Omental fat pad (tissue), 4 donors: ENCODE measurements at places on chromosomes 3 and 15.

DNA sequence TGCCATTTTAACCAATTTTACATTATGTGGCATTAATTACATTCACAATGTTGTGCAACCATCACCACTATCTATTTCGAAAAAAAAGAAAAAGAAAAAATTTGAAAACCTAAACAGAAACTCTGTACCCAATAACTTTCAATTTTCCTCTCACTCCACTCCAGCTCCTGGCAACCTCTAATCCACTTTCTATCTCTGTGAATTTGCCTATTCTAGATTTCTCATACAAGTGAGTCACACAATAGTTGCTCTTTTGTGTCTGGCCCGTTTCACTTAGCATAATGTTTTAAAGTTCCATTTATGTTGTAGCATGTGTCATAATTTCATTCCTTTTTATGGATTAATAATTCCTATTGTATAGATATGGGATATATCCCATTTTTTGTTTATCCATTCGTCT is 53.3 kb upstream of the TBC1D5 start:
- no peak for DNase-seq

DNA sequence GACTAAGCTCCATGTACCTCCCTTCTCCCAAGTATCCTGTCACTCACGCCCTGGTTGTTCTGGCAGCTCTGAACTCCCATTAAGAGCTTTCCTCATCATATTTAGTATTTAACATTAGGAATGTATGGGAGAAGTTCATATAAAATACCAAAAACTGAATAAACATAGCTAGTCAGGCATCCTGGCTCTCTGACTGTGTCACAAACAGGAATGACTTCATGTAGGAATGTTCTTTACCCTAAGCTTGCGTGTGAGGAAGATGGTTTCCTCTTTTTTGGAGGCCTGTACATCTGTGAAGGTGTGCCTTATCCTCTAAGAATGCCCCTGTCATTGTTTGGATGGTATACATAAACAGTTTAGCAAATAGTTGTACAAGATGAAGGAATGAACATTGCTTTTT is 38.6 kb downstream of the SEMA6D start:
- DNase-seq, result no peak

DNA sequence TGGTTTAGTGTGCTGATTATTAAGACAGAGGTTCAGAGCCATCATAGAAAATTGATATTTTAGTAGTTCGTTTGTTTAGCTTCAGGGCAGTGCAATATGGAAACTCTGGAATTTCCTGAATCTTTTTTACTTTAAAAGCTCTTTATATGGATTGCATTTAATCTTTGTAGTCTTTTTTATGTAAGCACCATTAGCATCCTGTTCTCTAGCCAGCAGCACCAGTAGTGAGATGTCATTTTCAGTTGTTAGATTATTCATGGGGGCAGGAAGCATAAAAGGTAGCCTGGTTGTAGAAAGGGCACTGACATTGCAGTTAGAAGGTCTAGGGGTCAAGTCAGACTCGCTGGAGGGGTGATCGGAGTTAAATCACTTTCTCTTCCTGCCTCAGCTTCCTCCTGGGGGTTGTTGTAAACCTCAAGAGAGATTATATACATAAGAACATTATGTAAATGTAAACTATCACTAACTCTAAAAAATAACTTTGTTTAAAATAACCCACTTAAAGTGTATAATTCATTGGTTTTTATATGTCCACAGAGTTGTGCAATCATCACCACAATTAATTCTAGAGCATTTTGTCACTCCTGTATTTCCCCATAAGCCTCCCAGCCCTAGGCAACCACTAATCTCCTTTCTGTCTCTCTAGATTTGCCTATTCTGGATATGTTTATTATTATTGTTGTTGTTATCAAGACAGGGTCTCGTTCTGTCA is 31.4 kb upstream of the ITPKA start:
- no peak for DNase-seq

- DNase-seq, result no peak
Measured at GRCh38 chr3:187767266-187768012, 22.2 kb upstream of the BCL6 start.

DNA sequence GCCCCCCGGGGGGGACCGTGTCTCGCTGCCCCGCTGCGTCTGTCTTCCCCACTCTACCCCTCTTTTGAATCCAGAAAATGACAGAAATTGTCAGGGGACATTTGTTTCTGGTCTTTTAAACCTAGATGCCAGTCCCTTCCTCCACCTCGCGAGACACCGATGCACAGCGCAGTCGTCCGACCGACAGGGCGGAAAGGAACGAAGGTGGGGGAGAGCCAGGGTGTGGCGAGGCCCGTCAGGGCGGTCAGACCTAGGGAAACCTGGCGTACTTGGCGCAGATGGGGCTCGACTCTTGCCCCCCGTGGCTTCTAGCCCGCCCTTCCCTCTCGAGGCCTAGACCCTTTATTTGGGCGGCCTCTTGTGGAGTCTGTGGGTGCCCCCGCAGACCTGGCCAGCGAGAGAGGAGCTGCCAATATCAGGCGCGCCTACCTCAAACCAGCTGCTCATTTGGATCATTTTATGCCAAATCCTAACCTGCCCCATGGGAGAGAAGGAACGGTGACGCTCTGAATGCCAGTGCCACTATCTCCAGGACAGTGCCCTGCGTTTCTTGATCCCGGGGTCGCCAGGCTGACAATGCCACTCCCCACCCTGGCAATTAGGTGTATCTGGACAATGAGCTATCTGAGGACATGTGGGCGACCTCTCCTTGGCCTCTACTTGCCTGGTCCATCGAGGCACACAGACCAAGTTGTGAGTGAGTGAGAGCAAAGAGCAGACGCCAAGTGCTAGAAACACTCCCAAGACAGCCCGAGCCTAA is 500 bp upstream of the RAB6B start:
- DNase-seq, result no peak

- peak; percentile 27 for DNase-seq
Measured at GRCh38 chr3:115040673-115041286, 106.3 kb downstream of the ZBTB20 start.

GRCh38 chr3:161689584-161690298 is 193.1 kb downstream of the OTOL1 start:
- no peak for DNase-seq

- no peak for DNase-seq
Measured at GRCh38 chr3:32843510-32844321, 25.9 kb downstream of the TRIM71 start.

DNA sequence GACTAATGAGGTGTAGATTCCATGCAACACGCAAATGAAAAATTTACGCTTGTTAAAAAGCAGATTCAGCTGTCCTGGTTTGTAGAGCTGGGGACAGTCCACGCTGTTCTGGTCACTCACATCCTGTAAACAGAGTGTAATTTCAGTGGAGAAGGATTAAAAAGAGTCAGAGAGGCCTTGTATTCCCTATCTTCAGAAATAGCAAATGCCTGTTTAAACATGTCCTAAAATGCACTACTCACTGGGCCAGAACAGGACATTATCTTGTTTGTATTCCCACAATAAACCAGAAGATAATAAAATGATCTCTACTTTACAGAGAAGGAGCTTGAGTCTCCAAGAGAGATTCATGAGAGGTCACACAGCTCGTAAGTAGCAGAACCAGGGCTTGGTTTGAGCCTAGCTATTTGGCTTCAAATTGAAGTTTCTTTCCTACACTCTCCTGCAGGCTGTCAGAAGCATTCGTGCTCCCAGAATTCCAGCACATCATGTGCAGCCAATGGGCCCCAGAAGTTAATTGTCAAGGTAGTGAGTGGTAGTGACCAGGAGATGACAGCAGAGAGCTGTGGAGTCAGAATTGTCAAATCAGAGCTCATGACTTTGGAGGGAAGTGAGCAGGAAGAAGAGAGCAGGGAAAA is 242.5 kb downstream of the ATP8B4 start:
- no peak for DNase-seq

- no peak for DNase-seq
Measured at GRCh38 chr3:5122741-5123706, 932 bp downstream of the ARL8B start.

- DNase-seq, result no peak
Measured at GRCh38 chr3:16075647-16076046, 98.8 kb upstream of the GALNT15 start.

- no peak for DNase-seq
Measured at GRCh38 chr15:97177151-97177577, 783.3 kb upstream of the ARRDC4 start.

GRCh38 chr3:44136421-44136820 is 105.3 kb upstream of the TOPAZ1 start:
- no peak for DNase-seq

DNA sequence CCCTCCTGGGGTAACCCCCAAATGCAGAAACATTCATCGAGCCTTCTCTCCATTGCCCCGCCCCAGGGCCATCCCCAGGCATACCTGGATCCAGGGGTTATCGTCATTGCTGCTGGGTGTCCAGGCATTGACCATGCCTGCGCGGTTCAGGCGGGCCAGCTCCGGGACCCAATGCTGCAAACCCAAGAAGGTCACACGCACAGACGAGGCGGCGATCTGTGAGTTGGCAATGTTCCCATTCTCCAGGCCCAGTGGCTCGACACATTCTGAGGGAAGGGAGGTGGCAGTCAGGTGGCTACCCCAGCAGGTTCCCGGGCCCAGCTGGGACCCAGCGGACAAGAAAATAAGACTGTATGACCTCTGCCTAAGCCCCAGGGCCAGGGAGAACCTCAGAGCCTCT is 6.1 kb downstream of the MFGE8 start:
- no peak for DNase-seq

DNA sequence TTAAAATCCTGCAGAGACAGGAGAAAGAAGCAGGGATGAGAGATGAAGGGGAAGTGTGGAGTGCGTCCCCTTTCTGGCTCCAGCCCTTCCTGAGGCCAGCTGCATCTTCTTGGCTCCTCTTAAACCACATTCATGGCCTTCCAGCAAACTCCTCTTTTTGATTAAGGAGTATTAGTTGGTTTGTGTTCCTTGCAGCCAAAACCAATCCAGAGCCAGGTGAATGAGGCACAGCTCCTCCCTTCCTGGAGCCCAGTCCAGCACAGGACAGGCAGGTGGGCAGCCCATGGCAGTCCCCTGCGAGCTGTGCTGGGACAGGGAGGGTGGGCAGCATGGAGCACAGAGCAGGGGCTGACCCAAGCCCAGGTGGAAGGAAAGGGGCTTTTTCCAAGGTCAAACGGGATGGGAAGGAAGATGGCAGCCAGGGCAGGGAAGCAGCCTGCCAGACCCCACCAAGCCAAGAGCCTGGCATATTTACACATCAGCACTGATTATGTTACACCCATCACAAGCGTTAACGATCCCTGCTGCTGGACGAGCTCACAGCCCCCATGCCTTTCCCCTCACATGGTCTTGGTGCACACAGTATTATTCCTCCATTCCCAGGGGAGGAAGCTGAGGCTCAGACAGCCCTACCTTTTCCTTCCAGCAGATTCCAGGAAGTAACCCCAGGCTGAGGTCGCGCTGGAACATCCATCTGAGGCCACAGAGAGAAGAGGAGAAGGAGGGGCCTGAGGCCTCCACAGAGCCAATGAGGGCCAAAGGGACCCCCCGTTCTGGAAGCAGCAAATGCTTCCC is 175.6 kb downstream of the SMAD6 start:
- no peak for DNase-seq

DNA sequence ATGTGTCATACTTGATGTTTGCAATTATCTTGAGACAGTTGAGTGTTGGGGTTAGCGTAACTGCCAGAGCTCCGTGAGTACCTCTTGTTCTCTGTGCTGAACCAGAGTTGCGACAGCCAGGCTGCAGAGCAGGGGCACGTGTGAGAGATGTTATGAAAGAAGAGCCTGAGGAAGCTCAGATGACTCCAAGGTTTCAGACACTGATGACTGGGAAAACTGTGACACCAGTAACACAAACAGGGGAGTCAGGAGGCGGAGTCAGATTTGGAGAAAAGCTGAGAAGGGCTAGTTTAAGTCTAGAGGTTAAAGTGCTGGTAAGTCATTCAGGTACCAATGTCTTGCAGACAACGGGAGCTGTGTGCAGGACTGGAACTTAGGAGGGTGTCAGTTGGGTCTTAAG is 45.0 kb downstream of the BLM start:
- peak; percentile 32 for DNase-seq

DNA sequence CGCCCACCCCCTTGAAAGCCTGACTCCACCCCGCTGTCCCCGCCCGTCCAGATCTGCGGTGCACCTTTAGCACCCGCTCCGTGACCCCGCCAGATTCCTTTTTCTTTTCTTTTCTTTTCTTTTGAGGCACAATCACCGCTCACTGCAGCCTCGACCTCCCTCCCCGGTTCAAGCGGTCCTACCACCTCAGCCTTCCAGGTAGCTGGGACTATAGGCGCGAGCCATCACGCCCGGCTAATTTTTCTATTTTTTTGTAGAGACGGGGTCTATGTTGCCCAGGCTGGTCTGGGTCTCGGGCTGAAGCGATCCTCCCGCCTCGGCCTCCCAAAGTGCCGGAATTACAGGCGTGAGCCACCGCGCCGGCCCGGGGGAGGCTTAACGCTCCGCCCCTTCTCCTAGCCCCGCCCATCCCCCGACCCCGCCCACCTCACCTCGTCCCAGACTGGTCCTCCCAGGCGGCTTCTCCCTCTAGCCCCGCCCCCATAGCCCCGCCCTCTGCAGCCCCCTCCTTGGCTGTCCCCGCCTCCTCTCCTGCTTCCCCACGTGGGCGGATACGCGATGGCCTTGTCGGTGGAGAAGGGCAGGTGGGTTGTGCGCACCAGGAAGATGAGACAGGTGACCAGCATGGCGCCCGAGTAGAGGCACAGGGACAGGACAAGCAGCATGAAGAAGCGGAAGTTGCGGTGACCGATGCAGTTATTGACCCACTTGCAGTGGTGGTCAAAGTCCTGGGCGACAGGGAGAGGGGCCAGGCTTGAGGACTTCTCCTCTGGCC is 3.2 kb downstream of the ZDHHC19 start:
- DNase-seq, result no peak

DNA sequence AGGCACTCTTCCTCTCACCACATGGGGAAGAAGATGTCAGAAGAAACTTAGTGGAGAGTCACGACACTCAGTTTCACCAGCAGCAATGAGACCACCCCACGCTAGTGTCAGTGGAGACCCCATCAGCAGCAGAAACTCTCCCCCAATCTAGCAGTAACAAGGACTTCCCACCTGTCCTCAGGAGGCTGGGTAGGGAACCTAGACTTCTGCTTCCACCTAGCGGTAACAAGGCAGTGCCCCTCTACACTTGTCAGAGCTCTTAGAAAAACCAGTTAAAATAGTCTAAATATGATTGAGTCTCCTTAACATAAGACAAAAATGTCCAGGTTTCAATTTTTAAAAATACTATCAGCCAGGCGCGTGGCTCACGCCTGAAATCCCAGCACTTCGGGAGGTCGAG is 57.3 kb downstream of the TRAT1 start:
- no peak for DNase-seq

GRCh38 chr3:31196881-31197364 is 302.5 kb upstream of the GADL1 start:
- peak; percentile 29 for DNase-seq

DNA sequence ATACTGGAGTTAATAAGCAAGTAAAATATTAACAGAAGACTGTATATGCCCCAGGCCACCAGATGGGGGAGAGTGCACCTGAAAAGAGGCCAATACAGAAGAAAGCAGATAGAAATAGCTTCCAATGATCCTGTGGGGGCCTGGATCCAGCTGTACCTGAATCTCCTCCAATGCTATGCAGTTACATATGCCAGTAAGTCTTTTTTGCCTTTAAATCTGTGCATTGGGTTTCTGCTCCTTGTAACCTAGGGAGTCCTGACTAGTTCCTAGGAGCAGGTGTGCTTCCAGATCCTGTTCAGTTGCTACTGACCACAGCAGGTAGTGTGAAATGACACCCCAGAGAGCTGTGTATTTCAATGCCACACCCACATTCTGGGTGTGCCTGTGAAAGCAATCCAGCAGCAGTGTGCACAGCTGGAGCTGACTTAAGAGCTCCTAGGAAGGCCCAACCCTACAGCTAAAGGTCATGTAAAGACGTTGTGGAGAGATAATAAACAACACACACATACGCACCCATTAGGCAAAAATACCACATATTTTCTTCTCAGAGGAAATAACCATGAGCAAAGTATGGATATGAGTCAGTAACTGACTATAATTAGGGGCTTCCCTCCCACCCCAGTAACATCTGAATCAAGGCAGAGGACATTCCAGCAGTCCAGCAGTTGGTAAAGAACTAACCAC is 62.2 kb upstream of the AKAP13 start:
- DNase-seq, result no peak
